Neural progenitor cell (in vitro differentiated cells): ENCODE measurements at places on chromosomes 12 and 14.

DNA sequence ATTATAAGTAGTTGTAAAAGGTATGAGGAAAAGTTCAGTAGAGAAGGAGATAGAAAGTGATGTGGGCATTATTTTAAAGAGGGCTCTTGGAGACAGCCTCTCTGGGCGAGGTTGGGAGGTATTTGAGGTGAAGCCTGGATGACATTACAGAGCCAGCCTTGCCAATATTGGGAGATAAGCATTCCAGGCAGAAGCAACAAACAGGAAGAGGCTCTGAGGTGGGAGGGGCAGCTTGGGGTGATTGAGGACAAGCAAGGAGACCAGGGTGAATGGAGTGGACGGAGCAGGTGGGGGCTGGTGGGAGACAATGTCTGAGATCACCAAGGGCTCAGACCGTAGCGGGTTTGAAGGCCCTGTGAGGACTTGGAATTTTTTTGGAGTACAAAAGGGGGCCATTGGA, 87.3 kb downstream of the DYRK2 start:
- DNase-seq, result no peak

DNA sequence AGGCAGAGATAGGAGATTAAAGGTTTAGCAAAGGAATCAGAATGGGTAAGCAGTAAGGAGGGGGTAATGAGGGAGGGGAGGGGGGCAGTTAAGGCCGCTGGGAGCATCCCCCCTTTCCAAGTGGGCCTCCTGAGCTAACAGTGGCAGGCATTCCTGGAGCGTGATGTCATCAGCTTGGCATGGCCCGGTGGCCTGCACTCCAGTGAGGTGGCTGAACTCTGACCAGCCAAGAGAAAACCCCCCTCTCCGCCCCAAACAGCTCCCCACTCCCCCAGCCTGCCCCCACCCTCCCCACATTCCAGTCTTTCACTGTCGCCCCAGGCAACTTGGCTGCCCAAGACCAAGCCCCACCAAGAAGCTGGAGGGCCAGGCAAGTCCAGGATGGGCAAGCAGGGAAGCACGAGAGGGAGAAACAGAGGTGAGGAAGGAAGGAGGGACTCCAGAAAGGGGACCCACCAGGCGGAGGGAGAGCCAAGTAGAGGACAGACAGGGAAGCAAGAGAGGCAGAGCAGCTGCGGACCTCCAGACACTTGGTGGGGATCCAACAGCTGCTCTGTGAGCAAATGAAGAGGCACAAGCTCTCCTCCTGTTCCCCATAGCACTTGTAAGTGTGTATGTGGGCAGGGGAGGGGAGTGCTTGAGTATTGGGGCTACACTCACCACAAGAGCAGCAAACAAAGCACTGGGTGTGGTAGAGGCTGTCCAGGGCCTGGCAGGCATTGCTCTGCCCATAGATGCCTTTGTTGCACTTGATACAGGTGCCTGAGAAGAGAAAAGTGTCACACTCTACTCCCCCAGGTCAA, 4.5 kb downstream of the AJUBA start:
- peak; percentile 97 for DNase-seq

DNA sequence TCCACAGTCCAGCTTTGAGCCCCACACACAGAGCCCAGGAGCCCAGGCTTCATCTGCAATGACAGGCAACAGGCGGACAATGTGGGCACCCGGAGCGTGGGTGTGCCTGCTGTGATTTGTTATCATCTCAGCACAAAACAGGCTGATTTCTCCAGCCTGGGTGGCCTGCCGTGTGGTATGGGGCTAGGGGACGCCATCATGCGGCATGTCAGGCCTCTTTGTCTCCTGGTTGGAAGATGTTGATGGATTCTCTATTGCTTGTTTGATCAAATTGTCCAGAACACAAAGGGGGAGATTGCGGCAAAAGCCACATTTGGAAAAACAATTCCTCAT, 147.1 kb downstream of the KIF26A start:
- no peak for DNase-seq

DNA sequence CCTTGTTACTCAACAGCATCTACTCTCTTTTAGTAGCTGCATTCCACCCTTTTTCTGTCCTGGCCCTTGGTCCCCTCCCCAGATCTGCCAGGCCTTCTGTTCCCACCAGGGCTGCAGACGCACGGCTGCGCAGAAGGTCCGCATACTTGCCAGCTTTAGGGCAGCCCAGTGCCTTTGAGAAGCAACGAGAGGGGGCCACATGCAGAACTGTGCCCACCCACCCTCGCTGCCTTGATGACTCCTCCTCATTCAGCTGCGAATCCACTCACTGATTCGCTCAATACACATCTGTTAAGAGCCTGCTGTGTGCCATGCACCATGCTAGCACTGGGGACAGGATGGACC, 39.2 kb downstream of the PRIMA1 start:
- DNase-seq, result no peak

DNA sequence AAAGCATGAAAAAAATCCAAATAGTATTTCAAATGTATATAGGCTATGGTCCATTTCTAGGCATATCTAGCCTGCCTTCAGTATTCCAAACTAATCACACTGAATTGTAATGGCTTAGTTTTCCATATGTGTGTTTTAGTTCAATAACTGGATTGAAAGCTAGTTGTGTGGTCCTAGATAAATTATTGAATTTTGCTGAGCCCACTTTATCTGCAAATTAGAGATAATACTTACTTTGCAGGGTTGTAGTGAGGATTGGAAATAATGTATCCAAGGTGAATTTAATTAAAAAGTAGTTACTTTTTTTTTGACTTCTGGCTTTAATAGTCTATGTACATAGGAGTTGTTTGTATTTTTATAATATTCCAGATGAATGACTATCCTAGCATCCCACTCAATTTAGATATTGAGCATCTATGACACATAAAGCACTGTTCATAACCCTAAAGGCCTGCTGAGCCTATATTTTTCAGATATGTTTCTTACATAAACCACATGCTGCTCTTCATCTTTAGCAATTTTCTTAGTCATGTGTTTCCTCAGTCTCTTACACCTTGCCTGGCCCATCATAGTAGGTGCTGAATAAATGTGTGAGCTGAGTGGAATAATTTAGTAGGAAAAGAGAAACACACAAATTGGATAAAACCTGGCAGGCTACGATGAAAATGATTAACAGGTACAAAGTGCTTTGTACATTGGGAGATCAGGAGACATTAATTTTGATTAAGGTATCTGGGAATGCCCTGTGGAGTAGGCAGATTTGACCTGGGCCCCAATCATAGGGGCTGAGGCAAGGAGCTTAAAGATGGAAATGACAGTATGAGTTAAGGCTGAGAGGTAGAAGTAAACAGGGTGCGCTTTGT, 1.1 kb upstream of the ATP23 start:
- no peak for DNase-seq

DNA sequence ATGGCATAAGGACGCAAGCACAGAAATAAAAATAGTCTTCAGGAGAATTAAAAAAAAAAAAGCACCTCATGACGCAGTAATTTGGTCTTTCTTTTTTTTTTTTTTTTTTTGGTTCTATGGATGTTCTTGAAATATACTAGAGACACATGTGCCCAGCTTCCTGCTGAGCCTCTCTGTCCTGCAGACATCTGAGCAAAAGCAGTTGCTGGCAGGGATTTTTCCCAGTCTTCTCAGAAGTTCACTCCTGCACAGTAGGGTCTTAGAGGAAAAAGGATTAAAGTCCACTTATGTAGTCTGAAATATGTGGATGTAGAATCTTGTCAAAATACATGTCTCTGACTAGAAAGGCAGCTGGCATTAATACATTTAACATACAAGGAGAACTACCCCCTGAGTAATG, 1888.1 kb upstream of the SEL1L start:
- no peak for DNase-seq

- peak; percentile 31 for DNase-seq
Measured at GRCh38 chr12:4268329-4269181, 5.0 kb upstream of the CCND2 start.

DNA sequence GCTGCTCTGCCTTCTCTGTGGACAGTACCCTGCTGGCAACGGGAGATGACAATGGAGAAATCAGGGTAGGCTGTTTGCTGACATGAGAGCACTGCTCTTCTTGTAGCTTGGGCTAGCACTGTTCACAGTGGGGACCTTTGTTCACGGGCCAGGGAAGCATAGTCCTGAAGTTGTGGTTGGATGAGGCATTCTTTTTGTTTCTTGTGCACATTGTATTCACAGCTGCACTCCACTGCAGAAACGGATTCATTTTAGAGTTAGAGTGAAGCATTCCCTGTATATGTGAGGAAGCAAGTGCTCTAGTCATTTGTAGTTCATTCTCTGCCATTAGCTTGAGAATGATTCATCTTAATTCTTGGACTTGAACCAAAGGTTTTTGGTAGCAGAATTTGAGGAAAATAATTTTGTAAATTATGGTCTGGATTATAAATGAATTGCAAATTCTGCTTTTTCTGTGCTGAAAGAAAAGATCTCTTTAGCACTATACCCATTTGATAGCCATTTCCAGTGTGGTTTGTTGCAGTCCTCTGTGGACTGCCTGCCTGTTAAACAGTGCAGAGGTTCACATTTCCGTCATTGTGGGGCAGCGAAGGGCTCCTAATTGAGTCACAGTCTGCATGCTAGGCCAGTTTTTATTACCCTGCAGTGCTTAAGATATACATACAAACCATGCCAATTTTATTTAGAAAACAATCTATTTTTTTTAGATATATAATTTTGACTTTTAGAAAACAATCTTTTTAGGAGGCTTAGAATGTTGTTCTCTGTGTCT, 80.6 kb downstream of the APAF1 start:
- DNase-seq, result peak; percentile 66

DNA sequence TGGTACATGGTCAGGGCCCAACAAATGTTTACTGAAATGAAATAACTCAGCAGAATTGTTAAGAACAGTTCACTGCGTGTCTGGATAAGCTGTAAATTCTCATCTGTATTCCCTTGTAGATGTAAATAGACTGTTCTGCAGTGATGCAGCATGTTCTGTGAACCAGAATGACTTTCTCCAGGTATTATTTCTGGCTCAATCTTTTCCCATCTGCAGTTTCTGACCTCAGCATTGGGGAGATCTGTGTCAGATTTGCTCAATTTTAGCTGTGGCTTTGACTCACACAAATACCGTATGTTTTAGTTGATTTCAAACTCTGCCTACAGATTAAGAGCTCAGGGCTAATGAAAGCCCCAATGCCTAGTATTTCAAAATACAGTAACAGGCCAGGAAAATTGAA, 49.2 kb upstream of the DICER1 start:
- DNase-seq, result no peak

DNA sequence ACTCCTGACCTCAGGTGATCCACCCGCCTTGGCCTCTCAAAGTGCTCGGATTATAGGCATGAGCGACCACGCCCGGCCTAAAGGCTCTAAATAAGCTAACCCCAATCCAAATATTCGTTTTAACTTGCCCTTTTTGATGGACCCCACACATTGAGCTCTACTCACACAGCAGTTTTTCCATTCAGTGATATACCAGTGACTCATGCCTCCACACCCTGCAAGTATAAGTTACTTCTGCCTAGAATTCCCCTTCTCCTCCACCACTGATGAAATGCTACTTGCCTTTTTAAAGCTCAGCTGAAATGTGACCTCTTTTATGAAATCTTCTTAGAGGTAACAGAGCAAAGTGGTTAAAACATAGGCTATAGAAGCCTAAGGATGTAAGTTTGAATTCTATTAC, 68.8 kb downstream of the EXOC5 start:
- no peak for DNase-seq

DNA sequence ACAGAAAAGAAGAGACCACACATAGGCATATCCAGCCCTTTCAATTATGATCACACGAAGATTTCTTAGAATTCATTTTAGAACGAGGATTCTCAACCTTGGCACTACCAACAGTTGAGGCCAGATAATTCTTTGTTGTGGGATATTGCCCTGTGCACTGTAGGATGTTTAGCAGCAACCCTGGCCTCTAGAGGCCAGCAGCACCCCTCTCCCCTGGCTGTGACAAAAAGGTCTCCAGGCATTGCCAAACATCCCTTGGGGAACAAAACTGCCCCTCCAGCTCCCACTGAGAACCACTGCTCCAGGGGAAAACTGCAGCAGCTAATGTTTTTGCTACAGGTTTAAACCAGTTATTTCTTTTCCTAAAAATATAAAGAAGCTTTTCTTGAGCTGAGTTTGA, 7.1 kb downstream of the NT5DC3 start:
- DNase-seq, result peak; percentile 33

DNA sequence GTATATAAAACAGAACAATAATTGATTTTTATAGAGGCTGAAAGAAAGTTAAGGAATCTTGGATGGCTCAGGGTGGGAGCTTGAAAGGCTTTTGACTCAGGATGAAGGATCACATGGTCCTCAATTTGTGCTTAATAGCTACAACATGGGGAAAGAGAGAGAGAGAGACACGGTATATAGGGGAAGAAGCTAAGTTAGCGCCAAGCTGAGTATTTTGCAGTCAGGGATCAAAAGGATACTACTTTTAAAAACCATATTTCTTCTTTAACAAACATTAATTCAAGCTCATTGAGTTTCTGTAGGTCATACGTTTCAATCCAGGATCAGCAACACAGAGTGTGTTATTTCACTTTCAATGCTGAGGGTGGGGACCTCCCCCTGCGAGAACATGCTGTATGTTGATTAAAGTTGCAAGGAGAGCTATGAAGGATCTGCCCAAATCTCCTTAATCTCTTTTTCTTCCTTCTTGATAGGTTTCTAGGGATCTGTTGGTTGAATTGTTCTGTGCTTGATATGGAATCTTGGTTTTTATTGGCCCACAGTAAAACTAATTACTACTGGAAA, 133.1 kb upstream of the NUDT4 start:
- DNase-seq, result no peak

GRCh38 chr12:31801872-31802271, 73.1 kb upstream of the AMN1 start:
- no peak for DNase-seq

- DNase-seq, result no peak
Measured at GRCh38 chr14:69698572-69698971, 68.4 kb upstream of the SRSF5 start.

- no peak for DNase-seq
Measured at GRCh38 chr14:42407153-42407552, 800.5 kb downstream of the LRFN5 start.

GRCh38 chr12:109545826-109546225, 27.5 kb downstream of the MMAB start:
- no peak for DNase-seq

DNA sequence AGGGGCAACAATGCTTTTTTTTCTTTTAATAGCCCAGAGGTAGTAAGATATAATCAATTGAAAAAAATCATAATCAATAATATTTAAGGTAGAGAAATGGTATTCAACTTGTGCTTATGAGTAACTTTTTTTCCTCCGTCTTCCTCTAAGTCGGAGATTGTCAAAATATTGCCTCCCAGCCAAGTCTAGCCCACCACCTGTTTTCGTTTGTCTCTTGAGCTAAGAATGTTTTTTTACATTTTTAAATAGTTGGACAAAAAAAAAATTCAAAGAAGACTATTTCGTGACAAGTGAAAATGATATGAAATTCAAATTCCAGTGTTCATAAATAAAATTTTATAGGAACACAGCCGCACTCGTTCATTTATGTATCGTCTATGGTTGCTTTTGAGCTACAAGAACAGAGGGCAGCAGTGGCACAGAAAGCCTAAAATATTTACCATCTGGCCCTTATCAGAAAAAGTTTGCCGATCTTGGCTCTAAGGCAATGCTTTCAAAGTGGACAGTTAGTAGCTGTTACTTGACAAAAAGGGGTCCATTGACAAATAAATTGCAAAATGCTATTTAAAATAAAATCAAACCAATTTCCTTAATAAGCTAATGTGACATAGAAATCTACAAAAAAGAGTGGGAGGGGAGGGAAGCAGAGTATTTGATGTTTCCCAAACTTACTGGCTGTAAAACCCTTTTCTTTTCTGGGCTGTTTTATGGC, 40.8 kb upstream of the MAX start:
- no peak for DNase-seq
